Right atrium auricular region (tissue), 2 donors: ENCODE measurements at places on chromosomes 3 and 15.

DNA sequence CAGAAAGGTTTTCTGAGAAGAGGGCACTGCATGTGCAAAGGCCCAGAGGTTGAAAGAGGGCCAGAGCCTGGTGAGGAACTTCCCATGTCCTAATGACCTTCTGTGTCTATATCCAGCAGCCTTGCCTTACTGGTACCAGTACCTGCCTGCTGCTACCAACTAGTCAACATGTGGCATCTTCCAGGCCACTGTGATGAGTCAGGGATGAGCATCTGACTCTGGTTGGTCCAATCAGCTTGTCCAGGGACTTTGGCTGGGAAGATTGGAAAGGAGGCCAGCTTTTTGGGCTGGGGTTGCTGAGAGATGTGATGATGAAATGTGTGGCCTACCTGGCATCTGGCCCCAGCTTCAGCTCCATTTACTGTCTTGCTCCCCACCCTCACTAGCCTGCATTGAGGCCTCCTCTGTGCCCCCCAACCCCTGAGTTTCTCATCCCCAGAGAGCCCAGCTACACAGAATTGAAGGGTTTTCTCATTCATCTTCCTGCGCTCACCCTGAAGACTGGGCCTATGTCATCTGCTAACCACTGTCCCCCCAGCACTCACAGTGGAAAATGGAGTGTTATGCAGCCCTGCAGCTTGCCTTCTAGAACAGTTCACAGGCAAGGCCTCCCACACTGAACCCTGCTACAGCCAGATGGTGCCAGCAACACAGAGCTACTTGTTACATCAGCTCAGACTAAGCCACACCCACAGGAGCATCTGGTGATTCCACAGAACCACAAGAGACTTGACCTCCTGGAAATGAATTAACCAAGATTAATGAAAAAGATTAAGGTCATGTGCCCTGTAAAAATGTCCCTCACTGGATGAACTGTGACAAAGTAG, 1.3 kb upstream of the TWF2 start:
- peak; percentile 82 for DNase-seq

DNA sequence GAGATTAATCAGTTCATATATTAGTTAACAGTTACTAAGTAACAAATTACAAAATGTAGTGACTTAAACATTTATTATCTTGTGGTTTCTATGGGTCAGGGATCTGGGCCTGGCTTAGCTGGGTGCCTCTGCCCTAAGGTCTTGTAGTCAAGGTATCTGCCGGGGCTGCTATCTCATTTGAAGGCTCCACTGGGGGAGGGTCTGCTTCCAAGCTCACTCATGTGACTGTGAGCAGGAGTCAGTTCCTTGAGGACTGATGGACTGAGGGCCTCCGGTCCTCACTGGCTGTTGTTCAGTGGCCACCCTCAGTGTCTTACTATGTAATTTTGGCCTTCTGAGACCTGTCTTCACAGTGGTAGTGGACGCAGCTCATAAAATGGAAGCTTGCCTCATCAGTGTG, 135.9 kb upstream of the PLXNA1 start:
- DNase-seq = peak; percentile 18

- no peak for DNase-seq
Observed at GRCh38 chr3:132378846-132379245, 38.5 kb upstream of the DNAJC13 start.

- DNase-seq = no peak
Observed at GRCh38 chr15:69718916-69719315, 266.3 kb downstream of the RPLP1 start.

DNA sequence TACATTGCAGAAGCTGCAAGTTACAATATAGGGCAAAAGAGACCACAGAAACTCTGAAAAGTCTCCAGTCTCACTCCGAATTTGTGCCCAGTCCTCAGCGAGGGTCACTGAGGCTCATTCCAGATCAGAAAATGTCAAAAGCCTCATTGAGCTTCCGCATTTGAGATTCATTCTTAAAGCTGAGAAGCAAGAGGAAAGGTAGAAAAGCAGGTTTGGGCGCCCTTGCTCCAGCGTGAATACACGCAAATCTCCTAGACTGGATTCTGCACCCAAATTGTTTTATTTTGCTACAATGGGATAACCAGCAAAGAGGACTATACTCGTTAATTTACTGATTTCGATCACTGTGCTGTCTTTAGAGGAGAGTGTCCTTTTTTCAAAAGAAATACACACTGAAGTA, 212.2 kb downstream of the STT3B start:
- no peak for DNase-seq

DNA sequence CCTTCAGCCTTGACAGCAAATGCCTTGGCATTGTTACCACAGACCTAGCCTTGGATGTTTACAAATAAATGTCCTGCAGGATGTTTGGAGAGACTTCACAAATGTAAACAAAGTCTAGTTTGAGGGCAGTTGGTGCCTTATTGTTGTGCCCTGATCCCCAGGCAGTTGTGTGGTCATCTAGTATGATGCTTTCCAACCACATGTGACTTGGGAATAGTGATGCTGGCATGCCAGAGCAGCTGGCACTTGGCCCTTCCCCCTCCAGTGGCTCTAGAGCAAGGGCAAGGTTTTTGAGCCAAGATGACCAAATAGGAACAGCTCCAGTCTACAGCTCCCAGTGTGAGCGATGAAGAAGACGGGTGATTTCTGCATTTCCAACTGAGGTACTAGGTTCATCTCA, 258.2 kb downstream of the ADAMTS17 start:
- DNase-seq = no peak

GRCh38 chr15:89358435-89358754, 23.8 kb upstream of the POLG start:
- DNase-seq = no peak

- no peak for DNase-seq
Observed at GRCh38 chr3:23837691-23838090, 31.9 kb downstream of the UBE2E1 start.

DNA sequence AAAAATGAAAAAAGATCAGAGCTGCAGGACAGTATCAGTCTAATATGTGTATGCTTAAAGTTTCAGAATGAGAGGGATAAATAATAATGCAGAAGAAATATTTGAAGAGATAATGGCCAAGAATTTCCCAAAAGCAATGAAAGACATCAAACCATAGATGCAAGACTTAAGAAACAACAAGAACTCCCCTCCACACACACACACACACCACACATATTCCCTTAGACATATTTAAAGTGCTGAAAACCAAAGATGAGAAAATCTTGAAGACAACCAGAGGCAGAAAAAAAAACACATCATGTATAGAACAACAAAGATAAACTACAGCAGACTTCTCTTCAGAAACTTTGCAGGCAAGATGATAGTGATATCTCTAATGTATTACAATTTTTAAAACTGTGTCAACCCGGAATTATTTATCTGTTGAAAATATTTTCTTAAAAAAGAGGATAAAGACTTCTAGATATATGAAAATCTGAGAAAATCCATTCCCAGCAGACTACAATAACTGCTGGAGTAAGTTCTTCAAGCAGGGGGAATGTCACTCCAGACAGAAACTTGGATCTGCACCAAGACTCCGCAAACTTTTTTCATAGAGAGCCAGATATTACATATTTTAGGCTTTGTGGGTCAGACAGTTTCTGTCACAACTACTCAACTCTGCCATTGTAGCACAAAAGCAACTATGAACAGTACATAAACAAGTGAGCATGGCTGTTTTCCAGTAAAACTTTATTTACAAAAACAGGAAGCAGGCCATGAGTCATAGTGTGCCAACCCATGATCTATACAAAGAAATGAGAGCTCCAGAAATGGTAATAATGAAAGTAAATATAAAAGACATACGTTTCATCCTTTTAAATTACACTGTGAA, 223.4 kb upstream of the CGNL1 start:
- no peak for DNase-seq

DNA sequence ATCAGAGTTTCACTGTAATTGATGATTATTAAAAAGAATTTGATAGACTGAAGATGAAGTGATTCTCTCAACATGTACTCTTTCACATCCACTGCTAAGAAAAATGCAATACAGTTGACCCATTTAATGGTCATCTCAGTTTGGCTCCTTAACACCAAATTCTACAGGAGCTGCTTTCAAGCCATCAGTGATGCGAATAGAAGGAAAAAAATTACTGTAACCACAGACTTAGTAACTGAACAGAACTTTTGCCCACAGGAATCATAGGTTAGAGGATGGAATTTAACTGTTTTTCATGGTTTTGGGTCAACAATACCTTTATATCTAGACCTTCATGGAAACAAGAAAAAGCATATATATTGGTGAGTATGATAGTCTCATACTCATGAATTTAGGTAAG, 633.5 kb downstream of the CADM2 start:
- no peak for DNase-seq

DNA sequence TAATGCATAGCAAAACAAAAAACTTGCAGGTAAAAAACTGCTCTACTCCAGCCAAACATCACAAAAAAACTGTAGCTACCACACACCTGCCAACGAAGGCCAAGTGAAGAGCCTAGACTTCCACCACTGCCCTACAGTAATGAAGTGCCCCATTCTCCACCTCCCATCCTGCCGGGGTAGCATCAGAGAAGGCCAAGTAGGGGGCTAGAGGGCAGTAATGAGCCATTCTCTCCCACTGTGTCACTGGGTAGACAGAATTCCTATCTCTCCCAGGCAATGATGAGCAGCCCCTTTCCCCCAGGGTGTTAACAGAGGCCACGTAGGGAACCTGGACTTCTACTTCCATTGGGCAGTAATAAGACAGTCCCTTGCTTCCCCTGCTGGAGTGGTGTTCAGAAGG, 9.5 kb downstream of the SEC22C start:
- DNase-seq = no peak

DNA sequence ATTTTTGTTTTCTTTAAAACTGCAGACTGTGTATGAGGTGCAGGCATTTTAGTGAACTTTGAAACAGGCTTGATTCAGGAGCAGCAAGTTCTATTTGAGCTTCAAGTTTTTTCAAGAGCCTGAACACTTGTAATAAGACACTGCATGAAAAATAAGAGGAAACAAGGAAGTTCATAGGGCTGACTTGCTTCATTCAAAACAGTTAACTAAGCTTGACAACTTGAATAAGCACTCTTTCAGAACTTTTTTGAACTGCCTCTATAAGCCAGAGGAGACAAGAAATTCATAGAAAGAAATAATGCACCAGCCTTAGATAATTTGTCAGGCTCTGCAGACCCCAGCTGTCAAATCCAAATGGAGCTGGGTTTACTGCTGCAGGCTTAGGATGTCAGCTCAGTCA, 130.2 kb downstream of the SSR3 start:
- no peak for DNase-seq

DNA sequence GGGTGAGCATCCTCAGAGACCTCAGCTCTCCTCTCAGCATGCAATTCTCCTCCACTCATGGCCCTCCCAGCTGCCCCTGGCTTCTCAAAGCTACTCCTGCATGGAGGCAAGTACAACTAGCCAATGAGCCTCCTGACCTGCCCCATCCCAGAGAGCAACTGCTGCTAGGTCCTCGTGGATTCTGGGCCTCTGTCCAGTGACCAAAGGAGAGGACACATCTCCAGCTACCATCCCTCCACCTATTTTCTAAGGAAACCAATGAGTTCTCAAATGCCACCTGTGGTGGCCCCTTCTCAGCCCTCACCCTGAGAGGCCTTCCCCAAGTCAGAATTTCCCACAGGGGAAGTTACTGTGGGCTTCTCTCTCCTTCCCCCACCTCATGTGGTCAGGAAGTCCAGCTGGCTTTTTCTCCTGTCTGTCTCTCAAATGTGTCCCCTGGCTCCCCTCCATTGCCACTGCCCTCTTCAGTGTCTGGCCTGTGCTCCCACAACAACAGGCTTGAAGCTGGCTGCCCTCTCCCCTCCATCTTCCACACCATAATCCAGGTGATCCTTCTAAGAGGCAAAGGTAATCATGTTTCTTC, 43.0 kb downstream of the LIPC start:
- DNase-seq = no peak

- DNase-seq = no peak
Observed at GRCh38 chr3:101172516-101172915, 147.9 kb downstream of the IMPG2 start.

DNA sequence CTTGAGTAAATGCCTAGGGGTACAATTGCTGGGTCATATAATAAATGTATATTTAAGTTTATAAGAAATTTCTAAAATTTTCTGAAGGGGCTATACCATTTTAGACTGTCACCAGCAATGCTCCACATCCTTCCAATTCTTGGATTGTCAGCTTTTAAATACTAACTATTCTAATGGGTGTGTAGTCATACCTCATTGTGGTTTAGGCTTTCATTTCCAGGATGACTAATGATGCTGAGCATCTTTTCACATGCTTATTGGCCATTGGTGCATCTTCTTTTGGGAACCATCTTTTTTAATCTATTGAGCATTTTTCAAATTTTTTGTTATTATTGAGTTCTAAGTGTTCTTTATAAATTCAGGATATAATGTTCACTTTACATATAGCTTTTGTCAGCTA, 52.5 kb upstream of the CORO2B start:
- DNase-seq = no peak

DNA sequence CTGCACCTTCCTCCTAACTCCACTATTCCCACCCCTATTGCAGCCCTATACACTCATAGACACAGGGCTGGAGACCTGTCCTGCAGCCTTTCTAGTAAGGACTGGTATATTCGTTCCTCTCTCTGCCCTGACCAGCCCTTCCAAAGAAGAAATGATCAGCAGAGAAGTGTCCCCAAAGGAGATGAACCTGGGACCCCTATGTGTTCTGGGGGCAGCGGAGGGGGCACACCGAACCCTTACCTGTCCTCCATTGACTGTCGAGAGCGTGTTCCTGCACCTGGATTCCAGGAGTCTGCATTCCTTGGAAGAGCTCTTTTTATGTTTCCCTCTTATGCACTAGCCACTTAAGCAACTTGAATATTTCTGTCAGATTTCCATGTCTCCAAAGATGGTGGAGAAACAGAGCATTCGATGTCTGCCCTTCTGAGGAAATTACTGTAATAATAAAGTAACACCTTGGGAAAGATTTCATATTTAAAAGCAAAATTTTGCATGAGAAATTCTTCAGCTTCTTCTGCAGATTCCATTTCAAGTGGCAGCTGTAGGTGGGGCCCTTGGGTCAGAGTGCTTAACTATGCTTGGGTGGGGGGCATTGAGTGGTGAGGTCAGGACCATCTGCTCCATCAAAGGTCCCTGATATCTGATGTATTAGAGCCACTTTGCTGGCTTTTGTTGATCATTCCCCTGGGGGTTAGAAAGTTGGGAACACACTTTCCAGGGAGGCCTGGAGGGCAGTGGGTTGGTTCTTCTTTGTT, 6.3 kb downstream of the EPHB1 start:
- DNase-seq = no peak

- DNase-seq = no peak
Observed at GRCh38 chr3:45858809-45859543, 17.1 kb upstream of the LZTFL1 start.

DNA sequence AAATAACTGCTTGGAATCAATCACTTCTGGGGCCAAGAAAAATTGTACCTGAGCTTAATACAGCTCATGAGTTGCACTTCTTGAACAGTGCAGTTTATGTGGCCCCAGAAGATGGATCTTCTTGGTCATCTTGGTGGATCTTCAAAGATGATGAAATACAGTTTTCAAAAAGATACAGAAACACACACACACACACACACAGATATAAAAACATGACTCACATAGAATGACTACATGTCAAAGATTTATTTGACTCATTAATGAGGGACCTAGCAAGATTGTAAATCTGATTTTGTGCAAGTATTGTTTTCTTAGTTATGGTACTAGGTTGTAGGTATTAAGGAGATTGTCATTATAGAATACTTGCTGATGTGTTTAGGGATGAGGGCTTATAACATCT, 32.6 kb downstream of the PDCD6IP start:
- no peak for DNase-seq
